ENCODE measurements at places on chromosomes 7 and 10.

DNA sequence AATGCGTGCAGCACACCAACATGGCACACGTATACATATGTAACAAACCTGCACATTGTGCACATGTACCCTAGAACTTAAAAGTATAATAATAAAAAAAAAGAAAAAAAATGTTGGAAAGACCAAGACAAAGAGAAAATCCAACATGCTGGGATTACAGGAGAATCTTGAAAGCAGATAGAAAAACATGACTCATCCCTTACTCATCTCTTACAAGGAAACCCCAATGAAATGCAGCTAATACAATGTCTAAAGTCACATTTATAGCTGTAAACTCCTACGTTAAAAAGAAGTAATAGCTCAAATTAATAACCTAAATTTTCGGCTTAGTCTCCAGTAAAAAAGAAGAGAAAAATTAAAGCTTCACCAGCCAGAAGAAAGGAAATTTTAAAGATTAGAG, 47.5 kb upstream of the DGKB start:
- DNase-seq, result no peak

DNA sequence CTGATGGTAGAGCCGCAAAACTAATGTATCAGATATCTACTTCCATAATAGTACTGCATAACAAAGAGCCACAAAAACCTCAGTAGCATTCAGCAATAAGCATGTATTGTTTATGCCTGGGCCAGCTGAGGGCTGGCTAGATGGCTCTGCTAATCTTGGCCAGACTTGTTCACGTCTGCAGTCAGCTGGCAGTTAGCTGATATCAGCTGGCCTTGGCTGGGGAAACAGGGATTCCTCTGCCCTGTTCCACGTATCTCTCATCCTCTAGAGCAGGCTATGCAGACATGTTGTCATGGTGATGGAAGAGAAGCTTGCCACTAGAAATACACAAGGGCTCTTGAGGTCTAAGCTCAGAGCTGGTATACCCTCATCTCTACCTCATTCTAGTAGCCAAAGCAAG, 62.9 kb downstream of the GRM8 start:
- no peak for DNase-seq

GRCh38 chr7:30923009-30923773, 11.5 kb downstream of the AQP1 start:
- no peak for DNase-seq

GRCh38 chr7:140881507-140882228, 43.1 kb downstream of the BRAF start:
- no peak for DNase-seq

Data from frontal cortex (tissue), 4 donors.